ENCODE measurements at places on chromosomes 4 and X.
A peak's percentile ranks its signal among the peaks of the same experiment; 100 is the strongest.

GRCh38 chr4:8433136-8433535 lies 7.4 kb downstream of the ACOX3 start:
- DNase-seq = no peak

DNA sequence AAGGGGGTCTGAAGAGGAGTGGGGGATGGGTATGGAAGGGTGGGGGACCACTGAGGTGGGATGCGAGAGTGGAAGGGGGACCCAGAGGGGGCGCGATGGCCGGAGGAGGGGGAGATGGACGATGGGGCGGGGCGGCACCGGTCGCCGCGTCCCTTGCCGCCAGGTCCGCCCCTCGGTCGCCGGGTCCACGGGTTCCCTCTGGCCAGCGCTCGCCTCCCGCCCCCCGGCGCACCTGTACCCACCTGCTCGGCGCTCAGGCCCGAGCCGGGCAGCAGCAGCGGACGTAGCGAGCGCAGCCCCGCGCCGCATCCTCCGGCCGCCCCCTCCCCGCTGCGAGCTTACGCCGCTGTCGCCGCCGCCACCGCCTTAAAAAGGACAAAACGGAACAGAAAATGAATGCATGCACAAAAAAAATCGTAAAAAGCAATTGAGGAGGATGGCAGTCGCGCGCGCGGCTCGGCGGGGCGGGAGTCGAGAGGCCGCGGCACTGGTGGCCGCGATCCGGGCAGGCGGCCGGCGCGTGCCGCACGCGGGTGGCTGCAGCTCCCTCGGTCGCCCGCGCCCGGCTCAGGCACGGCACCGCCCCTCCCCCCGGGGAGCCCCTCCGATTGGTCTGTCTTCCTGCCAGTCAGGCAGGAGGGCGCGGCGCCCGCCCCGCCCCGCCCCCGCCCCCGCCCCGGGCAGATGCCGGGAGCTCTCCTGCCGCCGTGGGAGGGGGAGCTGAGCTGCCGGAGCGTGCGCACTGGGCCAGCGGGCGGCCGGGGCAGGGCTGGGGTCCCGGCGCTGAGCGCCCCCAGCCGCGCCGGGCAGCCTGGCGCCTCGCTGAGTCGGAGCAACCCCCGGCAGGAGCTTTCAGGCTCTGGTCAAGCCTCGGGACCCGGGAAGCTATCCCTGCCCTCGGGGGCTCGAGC lies at the start of gene JAKMIP1:
TSS of gene JAKMIP1 (minus strand) at position 539 of the 911 bp plus-strand sequence. CDS start 87,699 bp downstream, outside the sequence.
- DNase-seq = peak; percentile 46

GRCh38 chrX:103927030-103927429 lies 35.4 kb upstream of the TMSB15B start:
- DNase-seq = no peak

DNA sequence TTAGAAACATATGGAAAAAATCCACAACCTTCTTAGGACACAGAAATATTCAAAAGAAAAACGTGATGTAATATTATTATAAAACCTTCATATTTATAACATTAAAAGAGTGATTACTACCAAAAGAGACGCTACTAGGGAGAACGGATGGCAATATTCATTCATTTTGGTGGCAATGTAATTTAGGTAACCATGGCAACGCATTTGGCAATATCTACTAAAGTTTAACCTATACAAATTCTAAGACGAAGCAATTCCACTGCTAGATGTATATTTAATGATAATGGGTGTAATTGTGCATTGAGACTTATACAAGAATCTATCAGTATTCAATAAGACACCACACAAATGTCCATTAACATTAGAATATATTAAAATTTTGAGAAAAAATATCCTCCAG lies 709.4 kb downstream of the ARAP2 start:
- DNase-seq = no peak

- no peak for DNase-seq
These were observed 2.7 kb upstream of the ACOT9 start for GRCh38 chrX:23745786-23746185.

- no peak for DNase-seq
These were observed 17.0 kb upstream of the WWC2 start for GRCh38 chr4:183082053-183082452.

GRCh38 chr4:47235721-47236120 lies 204.4 kb downstream of the GABRB1 start:
- DNase-seq = no peak

GRCh38 chr4:105956569-105956968 lies 61.3 kb downstream of the NPNT start:
- no peak for DNase-seq
